DND-41 (cell line): ENCODE measurements at places on chromosomes 12 and 14.

DNA sequence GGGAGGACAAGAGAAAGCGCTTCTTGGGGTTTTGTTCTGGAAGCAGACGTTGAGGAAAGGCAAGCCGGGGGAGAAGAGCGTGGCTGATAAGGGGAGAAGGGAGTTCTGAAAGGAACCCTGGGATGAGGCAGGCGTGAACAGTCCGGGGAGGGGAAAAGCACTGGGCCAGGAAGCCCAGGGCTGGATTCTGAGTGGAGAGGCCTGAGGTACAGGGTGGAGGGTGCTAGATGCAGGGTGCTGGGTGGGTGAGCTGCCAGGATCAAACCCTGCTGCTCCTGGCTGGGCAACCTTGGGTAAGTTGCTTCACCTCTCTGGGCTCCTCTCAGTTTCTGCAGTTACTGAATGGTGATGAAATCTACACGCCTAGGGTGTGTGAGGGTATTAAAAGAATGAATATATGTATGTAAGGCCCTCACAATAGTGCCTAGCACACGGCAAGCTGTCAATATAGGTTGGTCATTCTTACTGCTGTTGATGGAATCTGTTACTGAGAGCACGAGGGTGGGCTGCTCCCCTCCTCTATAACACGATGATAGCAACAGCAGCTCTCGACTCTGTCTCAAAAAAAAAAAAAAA, 138.5 kb downstream of the RBM19 start:
- H3K36me3 ChIP-seq, result no peaks in the 10 kb centered on the region
- H3K27me3 ChIP-seq, result no peaks in the 10 kb centered on the region
- H3K27ac ChIP-seq, result no peak overlapping the region
- H3K4me3 ChIP-seq, result no peak overlapping the region
- H3K4me1 ChIP-seq, result no peaks in the 10 kb centered on the region

DNA sequence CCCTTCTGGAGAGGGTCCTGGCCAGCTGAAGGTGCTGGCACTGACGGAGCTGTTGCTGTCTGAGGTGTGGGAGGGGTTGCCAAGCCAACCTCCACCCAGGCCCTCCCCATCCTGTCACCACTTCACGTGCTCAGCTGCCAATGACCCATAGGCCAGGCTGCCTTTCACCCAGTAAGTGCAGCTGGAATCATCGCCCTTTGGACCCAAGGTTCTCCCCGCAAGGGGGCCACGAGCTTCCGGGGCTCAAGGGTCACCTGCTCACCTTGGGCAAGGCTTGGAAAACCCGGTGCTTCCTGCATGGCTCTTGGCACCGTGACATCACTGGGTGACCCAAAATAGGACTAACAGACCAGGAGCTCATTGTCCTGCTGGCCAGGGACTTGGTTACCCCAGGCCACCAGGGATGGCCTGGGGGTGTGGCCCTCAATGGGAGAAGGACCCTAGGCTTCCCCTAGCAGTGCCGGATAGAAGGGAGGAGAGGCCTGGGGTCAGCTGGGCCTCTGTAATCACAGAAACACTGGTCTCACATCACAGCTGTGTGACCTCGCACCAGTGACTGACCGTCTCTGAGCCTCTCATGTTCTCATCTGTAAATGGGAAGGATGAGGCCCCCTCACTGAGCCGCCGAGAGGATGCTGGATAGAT, 51.3 kb downstream of the CCDC85C start:
- DNase-seq, result no peak
- no peaks in the 10 kb centered on the region for H3K36me3 ChIP-seq
- no peak overlapping the region for H3K27ac ChIP-seq
- no peaks in the 10 kb centered on the region for H3K27me3 ChIP-seq

DNA sequence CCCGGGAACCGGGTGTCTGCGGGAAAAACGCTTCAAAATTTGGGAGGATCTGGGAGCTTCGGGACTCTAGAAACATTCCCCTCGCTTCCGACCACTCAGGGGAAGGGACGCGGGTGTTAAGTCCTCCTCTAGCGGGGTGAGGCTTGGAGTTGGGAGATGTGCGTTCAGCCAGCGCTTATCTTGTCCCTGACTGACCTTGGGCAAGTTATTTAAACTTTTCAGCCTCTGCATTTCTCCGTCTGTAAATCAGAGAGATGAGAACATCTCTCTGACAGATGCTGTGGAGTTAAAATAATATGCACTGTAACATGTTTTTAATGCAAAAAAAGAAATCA, 76.9 kb upstream of the ANO4 start:
- no peaks in the 10 kb centered on the region for H3K4me1 ChIP-seq
- H3K27me3 ChIP-seq, result no peaks in the 10 kb centered on the region
- no peak for DNase-seq
- H3K27ac ChIP-seq, result no peak overlapping the region
- H3K4me3 ChIP-seq, result no peak overlapping the region

- no peak overlapping the region for H3K27ac ChIP-seq
- no peaks in the 10 kb centered on the region for H3K36me3 ChIP-seq
- H3K27me3 ChIP-seq, result peaks cover 78% of the 10 kb centered on the region
- peak; percentile 51 for DNase-seq
- peak overlapping the region; percentile 26; the same call in 1 of the 2 replicates for H3K4me3 ChIP-seq
- peaks cover 16% of the 10 kb centered on the region for H3K4me1 ChIP-seq
Measured at GRCh38 chr14:67515386-67516079, 17.6 kb upstream of the PLEKHH1 start.

DNA sequence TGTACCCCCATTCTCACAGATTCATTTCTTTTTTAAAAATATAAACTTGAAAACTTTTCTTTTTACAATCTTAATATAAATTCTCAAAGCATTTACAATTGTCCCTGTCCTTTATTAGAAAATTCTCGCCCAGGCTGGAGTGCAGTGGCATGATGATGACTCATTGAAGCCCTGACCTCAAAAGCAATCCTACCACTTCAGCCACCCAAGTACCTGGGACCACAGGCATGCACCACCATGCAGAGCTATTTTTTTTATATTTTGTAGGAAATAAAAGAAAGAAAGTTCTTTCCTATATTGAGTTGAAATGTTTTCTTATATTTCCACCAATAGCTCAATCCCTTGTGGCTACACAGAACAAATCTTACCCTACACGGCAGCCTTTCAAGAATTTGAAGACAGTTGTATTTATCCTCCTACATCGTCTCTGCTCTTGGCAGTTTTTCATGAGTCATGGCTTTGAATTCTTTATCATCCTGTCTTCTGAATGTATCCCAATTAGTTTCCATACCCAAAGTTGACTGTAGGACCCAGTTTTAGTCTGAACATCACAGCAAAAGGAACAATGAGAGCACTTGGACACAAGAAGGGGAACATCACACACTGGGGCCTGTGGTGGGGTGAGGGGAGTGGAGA, 52.4 kb downstream of the SYT1 start:
- DNase-seq, result no peak
- H3K4me1 ChIP-seq, result no peaks in the 10 kb centered on the region
- no peaks in the 10 kb centered on the region for H3K27me3 ChIP-seq
- no peak overlapping the region for H3K27ac ChIP-seq
- no peak overlapping the region for H3K4me3 ChIP-seq

DNA sequence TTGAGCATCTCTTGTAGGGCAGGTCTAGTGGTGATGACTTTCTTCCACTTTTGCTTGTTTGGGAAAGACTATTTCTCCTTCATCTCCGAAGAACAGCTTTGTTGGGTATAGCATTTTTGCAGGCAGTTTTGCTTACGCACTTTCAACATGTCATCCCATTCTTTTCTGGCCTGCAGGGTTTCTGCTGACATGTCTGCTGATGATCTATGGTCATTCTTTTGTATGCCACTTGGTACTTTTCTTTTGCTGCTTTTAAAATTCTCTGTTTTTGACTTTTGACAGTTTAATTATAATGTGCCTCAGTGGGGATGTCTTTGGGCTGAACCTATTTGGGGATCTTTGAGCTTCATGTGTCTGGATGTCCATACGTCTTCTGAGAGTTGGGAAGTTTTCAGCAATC, 78.2 kb downstream of the PTHLH start:
- no peak overlapping the region for H3K27ac ChIP-seq
- H3K4me3 ChIP-seq, result no peak overlapping the region
- DNase-seq, result no peak
- no peaks in the 10 kb centered on the region for H3K4me1 ChIP-seq

GRCh38 chr12:95321516-95322246, 104.1 kb downstream of the VEZT start:
- no peaks in the 10 kb centered on the region for H3K36me3 ChIP-seq
- H3K27ac ChIP-seq, result no peak overlapping the region
- no peak overlapping the region for H3K4me3 ChIP-seq
- no peaks in the 10 kb centered on the region for H3K27me3 ChIP-seq
- DNase-seq, result no peak
- no peaks in the 10 kb centered on the region for H3K4me1 ChIP-seq

DNA sequence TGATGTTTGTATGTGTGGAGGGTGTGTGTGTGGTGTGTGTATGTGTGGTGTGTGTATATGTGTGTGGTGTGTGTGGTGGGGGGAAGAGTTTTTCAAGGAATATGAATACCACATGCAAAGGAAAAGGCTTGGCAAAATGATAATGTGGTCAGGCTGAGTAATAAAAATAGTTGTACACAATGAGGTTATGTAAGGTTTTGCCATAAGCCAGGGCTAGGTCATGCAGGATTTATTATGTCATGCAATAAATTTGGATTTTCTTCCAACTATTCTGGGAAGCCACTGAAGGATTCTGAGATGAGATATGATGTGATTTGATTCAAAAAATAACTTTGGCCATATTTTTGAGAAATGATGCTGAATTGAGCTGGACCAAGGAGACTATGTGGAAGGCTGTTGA, 1191.6 kb upstream of the SEL1L start:
- H3K27ac ChIP-seq, result no peak overlapping the region
- H3K27me3 ChIP-seq, result no peaks in the 10 kb centered on the region
- H3K36me3 ChIP-seq, result no peaks in the 10 kb centered on the region
- H3K4me1 ChIP-seq, result no peaks in the 10 kb centered on the region
- no peak for DNase-seq

DNA sequence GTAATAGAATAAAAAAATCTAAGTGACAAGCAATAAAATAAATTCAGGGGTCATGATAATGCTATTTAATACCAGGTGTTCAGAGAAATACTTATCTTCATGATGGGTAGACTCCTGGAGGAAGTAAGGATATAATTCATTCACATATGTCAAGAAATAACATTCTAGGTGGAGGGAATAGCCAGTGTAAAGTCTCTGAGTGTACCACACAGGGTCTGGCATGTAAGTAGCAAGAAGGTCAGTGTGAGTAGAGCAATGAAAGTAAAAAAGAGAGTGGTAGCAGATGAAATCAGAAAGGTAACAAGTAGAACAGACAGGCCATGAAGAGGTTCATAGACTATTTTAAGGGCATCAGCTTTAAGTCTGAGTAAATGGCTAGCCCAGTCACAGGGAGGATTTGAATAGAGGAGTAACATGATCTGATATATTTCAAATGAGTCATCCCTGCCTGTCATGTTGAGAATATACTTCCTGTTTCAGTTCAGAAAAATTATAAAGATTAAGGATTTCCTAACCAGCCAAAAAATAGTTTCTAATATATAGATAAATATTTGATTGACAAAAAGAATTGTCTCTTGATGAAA, 519.9 kb downstream of the C12orf50 start:
- no peak overlapping the region for H3K4me3 ChIP-seq
- no peaks in the 10 kb centered on the region for H3K27me3 ChIP-seq
- no peaks in the 10 kb centered on the region for H3K4me1 ChIP-seq
- no peak for DNase-seq
- H3K36me3 ChIP-seq, result no peaks in the 10 kb centered on the region
- H3K27ac ChIP-seq, result no peak overlapping the region

DNA sequence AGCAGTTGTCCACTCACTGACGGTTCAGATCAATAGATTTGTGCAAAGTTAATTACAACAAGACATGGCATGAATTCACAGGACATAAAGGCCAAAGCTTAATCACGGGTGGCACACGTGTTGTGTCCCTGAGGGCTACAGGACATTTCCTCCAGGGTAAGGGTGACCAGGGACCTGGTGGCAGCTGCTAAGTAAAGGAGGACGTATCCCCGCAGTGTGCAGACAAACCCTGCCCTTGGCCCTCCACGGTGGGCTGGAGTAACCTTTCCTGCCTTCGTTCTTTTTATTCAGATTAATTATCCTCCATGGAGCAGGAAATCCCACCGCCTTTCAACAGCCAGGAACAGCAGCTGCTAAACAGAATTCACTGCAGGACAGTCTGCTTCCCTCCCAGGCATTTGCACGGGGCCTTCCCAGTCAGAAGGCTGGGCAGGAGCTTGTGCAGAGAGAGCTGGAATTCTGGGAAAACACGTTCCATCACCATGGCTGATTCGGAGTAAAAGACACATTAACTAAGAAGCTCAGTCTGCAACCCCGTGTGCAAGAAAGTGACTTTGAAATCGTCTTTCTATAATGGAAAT, 289.9 kb upstream of the SFSWAP start:
- no peaks in the 10 kb centered on the region for H3K27me3 ChIP-seq
- DNase-seq, result no peak
- no peaks in the 10 kb centered on the region for H3K4me1 ChIP-seq
- H3K4me3 ChIP-seq, result no peak overlapping the region

DNA sequence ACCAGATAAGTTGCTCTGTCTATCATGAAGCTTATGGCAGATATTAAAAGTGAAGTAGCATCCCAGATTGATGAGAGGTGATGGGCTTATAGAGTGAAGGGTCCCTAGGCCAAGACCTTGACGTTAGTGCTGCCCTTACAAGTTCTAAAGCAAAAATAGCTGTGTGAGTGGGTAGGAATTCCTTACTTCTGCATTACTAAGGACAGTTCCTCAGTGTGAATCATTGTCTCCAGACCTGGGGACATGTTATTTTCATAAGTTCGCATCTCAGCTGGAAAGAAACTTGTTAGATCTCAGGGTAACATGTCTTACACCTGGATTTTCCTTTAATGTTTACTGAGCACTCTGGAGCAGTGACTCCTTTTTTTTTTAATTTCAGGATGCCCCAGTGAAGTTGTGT, 28.7 kb downstream of the MAPKAPK5 start:
- no peak for DNase-seq
- H3K27ac ChIP-seq, result no peak overlapping the region
- H3K4me3 ChIP-seq, result no peak overlapping the region
- no peaks in the 10 kb centered on the region for H3K27me3 ChIP-seq
- H3K4me1 ChIP-seq, result no peaks in the 10 kb centered on the region

DNA sequence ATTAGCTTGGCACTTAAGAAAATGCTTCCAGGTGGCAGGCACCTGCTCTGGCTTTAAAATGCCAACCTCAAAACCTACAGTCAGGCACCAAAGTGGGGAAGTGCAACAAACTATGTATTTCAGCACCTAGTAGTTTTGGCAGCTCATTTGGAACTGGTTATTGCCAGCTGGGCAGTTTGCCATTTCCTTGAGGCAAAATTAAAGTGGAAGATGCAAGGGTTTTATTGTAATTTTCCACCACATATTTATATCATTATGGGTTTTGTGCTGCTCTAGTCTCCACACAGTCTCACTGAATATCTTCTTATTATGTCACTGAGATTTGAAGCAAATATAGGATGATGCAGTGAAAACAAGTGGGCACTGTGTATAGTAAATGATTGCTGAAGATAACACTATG, 117.0 kb downstream of the PRKD1 start:
- H3K4me1 ChIP-seq, result no peaks in the 10 kb centered on the region
- no peak overlapping the region for H3K4me3 ChIP-seq
- no peaks in the 10 kb centered on the region for H3K36me3 ChIP-seq
- no peaks in the 10 kb centered on the region for H3K27me3 ChIP-seq

GRCh38 chr12:131137836-131138637, 184.3 kb downstream of the ADGRD1 start:
- H3K27ac ChIP-seq, result no peak overlapping the region
- DNase-seq, result no peak
- H3K4me3 ChIP-seq, result no peak overlapping the region
